GM12892 (cell line): ENCODE measurements at places on chromosomes 7 and 10.
A peak's percentile ranks its signal among the peaks of the same experiment; 100 is the strongest.

DNA sequence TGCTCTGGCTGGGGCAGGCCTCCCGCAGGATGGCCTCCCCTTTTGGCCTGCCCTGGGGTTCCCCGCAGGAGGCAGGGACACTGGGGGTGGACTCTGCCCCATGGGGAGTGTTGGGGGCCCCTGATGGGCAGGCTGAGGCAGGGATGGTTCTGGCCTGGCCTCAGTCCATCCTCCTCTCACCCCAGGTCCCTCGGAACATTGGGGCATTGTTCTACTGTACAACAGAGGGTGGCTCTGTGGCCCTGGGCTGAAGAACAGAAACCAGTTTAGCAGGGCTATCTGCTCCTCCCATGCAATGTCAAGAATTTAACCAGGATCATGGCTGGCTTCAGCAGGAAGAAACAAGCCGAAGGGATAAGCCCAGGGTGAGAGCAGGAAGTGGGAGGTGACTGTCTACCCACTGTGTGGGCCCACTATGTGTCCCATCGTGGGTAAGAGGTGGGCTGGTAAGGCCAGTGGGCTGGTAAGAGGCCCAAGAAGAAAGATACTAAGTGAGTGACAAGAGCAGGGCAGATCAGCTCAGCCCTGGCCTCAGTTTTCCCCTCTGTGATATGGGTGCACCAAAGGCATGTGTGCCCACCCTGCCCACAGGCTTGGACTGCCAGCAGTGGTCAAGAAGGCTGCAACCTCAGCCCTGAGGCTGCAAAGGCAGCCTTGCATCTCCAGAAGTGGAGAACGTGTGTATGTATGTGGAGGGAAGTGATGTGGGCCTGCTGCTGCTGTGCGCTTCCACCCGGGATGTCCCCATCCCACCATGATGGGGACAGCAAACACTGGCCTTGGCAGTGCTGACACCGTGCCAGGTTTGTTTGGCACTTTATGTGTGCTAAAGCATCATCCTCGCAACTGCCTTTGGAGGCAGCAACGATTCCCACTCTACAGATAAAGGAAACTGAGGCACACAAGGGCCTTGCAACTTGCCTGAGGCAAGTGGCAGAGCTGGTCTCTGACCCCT, 138.9 kb downstream of the SH3PXD2A start:
- no peak for DNase-seq

GRCh38 chr10:21532694-21533466, 1.2 kb upstream of the MLLT10 start:
- no peak for DNase-seq

DNA sequence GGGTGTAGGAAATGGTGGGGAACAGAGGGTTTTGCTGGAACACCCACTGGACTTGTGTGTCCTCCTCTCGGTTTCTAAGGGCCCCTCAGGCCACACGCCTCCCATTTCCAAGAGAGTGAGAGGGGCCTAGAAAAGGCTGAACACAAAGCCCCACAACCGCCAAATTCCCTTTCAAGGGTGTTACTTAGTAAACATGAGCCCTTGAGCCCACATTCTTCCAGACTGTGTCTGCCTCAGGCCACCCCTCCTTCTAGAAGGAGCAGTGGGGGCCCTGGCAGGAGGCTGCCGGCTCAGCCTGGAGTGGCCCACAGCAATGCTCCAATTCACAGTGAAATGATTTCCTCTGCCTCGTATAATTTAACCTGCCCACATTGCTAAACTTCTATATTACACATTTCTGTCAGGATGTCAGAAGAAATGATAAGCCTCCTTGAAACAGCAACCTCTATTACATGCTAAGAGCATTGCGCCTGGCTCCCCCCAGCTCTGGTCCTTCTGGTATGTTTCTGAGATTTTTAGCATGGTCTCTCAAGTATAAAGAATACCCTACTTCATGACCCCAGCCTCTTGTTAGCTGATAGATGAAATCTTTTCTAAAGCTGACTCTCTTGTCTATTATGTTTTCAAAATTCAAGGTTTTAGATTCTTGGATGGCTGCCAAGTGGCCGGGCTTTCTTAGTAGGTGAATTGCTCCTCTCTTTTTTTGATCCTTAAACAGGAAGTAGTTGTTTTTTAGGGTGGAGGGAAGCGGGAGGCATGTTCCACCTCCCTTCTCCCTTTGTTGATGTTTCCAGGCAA, 673.9 kb upstream of the GALNT17 start:
- no peak for DNase-seq

DNA sequence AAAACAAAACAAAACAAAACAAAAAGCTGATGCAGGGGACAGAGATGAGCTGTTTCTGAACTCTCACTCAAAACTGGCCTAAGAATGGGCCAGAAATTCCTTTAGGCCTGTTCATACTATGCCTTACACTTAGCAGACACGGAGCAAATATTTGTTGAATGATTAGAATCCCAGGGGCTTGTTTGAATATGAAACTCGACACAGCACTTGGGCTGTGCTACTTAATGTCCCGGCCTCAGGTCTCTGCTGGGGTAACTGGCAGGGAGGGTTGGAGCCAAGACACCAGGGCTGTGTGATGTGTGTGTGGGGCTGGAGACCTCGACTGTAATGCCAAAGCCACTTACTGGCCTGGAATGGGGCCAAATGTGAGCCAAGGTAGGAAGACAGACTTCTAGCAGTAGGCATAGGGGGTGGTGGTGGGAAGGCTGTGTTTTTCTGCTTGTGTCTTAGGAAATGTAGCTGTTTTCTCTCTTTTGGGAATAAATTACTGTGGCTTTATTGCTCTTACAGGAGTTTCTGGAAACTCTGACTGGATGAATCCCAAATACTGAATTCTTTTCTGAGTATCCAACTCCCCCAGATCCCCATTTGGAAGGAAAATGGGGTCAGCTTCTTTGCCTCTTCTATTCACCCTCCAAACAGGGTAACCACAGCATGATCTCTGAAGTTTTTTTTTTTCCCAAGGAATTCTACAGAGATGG, 66.7 kb downstream of the EMX2 start:
- DNase-seq: no peak

- no peak for DNase-seq
Observed at GRCh38 chr10:98638920-98639319, 192.2 kb upstream of the HPS1 start.

GRCh38 chr7:29202651-29203069, 8.1 kb downstream of the CHN2 start:
- no peak for DNase-seq

DNA sequence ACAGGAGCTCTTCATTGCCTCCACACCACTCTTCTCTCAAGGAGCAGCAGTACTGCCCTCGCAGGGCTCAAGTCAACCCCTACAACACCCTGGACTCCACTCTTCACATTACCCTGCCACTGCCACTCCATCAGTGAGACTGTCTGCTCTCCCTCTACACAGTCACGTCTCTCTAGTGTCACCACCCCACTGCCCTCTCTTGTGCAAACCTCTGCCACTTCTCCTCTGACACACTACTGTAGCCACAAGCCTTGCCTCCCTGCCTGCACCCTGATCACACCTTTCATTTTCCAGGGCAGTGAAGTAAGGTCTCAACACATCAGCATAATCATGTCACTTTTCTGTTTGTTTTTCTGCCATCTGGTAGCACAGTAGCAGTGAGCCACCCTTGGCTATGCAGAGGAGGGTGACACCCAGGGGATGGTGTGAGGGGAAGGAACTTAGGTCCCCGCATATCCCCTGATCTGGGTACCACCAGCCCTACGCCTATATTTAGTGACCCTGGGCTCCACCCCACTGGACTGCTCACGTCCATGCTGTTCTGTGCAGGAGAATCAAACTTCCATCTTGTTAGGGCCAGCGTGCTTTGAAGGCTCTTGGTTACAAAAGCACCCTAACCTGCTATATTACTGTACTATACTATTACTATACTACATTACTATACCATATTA, 1.6 kb downstream of the C10orf143 start:
- no peak for DNase-seq

DNA sequence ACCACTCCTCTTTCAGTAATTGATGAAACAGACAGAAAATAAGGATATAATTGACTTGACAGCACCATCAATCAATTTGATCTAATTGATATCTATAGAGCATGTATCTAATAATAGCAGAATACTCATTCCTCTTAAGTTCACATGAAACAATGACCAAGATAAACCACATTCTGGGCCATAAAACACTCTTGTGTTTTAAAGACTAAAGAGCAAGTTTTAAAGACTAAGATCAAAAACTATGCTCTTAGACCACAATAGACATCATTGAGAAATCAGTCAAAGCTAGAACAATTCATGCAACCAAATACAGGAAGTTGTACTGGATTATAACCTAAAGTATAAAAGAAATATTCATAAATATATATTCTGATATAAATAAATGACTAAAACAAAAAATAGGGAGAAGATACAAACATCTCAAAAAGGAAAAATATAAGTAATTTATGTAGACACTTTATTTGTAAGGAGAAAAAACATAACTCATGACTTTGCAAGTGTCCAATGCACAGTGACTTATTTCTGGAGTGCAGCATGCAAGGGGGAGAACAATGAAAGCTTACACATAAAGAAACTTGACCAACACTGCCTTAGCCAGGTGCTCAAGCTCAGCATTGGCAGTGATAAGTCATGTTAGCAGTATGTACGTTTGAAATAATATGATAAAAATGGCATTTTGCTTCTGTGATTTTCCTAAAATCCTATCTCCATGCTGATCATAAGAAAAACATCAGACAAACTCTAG, 312.7 kb upstream of the IGFBP3 start:
- no peak for DNase-seq

GRCh38 chr7:6588566-6588965, 1.3 kb upstream of the INTS15 start:
- no peak for DNase-seq

- no peak for DNase-seq
Observed at GRCh38 chr7:94763268-94763667, 107.3 kb upstream of the SGCE start.

GRCh38 chr10:50541317-50541716, 82.4 kb downstream of the SGMS1 start:
- no peak for DNase-seq

DNA sequence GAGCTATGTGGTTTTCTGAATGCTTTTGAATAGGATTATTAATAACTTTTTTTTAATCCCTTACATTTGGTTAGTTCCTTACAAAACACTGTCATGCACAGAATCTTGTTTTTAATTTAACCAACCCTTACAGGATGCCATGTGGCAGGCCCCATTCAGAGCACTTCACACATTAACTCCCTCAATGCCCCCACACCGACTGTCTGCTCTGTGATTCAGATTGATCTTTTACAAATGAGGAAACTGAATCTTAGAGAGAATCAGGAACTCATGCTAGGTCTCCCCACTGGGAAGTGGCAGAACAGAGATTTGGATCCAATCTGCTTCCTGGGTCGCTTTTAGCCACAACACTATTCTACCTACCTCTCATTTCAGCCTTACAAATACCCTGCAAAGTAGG, 195.8 kb upstream of the NPVF start:
- no peak for DNase-seq

- DNase-seq: no peak
Observed at GRCh38 chr7:151484971-151485707, 34.6 kb downstream of the RHEB start.

DNA sequence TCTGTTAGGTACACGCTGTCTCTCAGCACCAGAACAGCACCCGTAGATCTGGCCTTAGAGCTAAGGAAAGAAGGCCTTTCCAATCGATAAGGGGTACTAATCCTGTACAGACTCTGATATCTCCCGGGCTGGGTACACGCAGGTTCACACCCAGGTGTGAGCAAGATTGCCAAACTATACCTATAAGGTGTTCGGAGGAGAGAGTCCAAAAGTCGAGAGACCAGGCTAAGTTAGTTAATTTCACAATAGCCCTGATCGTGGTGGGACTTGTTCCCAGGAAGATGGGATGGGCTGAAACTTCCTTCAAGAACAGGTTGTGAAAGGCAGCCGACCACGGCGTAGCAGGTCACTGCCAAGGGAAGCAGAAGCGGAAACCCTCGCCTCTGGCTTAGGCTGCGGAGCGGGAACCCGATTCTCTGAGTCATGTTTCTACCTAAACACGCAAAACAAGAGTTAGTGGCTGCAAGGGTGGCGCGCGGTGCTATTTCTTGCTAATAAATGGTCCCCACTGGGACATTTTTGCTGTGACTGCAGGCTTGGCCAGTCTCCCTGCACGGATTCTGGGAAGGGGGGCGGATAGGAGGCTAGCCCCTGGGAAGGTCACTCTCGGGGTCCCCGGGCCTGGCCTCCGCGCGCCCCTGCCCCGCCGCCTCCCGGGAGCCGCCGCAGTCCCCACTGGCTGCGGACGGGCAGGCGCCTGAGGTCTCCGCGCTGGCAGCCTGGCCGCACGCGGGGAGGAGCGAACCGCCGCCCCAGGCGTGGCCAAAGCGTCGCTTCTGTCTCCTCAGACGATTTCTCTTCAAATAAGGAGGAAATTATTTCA, 75.4 kb upstream of the PDSS1 start:
- DNase-seq: peak; percentile 19

- no peak for DNase-seq
Observed at GRCh38 chr10:105908701-105909100, 1255.8 kb downstream of the SORCS1 start.
